ENCODE measurements at places on chromosomes 7 and 10. TPM values are rescaled to one million over a fixed set of nuclear protein-coding genes. Genes with fewer than 3 reads are reported as not detected.

DNA sequence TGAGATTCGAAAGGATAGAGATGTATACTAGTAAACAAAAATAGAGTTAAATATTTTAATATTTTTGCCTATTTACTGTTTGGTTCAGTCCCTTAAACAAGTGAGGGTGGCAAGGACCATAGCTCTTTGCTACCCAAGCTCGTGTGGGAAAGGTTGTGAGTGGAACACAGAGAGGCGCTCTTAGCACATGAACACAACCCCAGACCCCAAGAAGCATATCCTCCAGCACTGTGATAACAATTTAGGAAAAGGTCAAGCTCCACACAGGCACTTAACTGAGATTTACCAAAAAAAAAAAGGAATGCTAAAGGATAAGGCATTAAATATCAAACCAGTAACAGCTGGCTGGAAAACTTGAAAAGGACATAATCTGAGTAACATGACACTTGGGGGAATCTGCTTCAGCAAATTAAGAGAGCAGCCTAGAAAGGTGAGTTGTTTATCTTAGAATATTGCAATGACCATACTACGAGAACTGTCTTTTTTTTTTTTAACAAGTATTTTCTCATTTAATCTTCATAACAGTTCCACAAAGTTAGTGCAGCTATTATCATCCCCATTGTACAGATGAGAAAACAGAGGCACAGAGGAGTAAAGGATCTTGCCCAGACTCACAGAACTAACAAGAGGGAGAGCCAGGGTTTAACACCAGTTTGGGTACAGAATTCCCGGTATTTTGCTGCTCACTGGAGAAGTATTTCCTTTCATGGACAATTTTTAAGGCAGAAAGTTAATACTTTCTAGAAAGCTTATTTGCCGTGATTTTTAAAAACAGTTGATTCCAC, 303.5 kb upstream of the AOAH start:
- no peak for DNase-seq

DNA sequence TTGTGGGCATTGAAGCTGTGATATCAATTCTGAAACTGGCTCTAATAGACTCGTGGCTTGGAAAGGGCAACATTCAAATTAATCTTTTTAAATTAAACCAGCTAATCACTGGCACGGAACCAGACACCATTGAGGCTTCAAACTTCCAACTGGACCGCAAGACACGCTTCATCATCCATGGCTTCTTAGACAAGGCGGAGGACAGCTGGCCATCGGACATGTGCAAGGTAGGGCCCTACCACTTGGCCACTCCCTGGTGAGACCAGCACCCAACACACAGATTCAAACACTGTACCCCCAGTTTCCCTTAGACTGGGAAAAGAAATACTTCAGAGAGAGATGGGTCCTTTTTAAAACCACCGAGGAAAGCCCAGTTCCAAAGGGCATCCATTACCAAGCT, 5.1 kb downstream of the PNLIPRP2 start:
- DNase-seq = no peak

GRCh38 chr7:50926049-50926448, 143.4 kb upstream of the GRB10 start:
- no peak for DNase-seq

DNA sequence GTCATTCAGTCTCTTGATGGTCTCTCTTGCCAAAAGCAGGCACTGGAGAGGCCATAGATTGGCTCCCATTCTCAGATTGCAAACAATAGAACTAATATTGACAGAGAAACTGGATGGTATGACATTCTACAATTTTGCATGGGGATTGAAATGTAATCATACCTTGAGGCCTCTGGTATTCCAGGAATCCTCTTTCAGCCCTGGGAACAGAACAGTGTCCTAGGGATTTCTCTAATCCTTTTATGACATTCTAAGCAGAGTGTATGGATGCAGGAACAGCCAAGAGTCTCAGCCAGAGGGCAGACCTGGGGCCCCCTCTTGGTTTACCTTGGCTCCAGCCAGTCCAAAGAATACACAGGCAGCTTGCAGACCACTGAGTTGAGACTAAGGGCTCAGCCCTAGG, 206.4 kb downstream of the KCNMA1 start:
- no peak for DNase-seq

DNA sequence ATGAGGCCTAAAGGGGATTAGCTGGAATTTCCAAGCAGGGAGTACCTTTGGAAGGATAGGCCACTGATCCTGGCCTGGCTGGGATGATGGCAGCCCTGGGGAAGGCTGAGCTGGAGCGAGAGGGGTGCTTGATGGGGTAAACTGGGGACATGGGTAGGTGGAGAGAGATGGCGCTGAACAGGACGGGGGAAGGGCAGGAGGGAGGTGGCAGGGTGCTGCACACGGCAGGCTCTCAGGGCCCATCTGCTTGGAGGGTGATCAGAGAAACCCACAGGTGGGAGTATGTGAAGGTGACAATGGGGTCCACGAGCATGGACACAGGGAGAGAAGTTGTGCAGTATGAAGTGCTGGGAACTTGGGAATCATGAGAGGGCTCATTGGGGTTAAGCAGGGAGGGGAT, 10.3 kb downstream of the MAT1A start:
- no peak for DNase-seq

The CNTNAP2 gene
- polyA plus RNA-seq = 0.06 TPM

The MUC12 gene
- polyA plus RNA-seq = not detected

The SPACDR gene
- not detected for polyA plus RNA-seq

The CDH23 gene
- 1.1 TPM for polyA plus RNA-seq

The CASP2 gene
- polyA plus RNA-seq = 6.6 TPM

GRCh38 chr10:6233725-6234277, 31.1 kb downstream of the PFKFB3 start:
- DNase-seq = no peak

The TMEM270 gene
- not detected for polyA plus RNA-seq

The INA gene
- not detected for polyA plus RNA-seq

DNA sequence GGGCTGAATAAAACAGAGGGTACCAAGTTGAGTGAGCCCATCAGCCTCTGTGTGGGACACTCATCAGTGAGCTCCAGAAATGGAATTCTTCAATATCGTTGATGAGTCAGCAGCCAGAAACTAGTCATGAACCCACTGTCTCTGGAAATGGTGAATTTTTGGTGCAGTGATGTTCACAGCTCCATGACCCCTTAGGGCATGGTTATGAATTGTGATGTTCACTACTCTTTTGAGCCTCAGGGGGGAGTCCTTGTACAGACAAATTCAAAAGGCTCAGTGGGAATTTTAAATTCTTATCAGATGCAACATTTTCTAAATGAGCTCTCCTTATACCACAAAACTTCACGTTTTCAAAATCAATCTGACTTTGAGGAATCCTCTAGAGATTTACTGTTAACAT, 335.7 kb downstream of the PHTF2 start:
- DNase-seq = no peak

GRCh38 chr10:51999096-51999495, 299.7 kb upstream of the CSTF2T start:
- no peak for DNase-seq

The PPP1R17 gene
- polyA plus RNA-seq = not detected

The CDNF gene
- polyA plus RNA-seq = 2.3 TPM

GRCh38 chr7:94442639-94443038, 47.9 kb downstream of the COL1A2 start:
- DNase-seq = no peak

The GRM3 gene
- not detected for polyA plus RNA-seq

DNA sequence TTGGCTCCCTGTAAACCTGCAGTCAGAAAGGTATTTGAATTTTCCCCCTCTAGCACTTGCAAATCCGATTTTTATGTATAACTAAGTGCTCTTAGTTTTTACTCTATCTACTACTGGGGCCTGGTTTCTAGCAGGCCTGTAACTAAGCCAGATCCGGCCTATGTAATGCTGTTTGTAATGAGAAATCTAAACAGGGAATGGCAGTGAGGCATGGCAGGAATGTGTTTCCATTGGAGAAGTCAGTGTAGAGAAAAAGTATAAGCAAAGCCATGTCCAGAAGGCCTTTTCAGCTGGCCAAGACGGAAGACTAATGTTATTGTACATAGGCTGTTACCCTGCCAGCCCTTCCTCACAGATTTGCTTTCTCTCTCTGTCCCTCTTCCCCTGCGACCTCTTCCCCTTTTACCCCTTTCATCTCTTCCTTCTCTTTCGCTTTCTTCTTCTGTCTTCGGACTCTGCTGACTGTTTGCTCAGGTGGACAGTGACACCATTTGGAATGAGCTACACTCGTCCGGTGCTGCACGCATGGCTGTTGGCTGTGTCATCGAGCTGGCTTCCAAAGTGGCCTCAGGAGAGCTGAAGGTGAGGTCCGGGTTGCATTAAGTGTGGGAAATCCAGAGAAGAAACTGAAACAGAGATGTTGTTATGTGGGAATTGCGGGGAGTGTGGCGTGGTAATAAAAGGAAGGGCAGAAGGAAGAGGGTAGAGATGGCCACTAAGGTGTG, 297.5 kb downstream of the HDAC9 start:
- no peak for DNase-seq

DNA sequence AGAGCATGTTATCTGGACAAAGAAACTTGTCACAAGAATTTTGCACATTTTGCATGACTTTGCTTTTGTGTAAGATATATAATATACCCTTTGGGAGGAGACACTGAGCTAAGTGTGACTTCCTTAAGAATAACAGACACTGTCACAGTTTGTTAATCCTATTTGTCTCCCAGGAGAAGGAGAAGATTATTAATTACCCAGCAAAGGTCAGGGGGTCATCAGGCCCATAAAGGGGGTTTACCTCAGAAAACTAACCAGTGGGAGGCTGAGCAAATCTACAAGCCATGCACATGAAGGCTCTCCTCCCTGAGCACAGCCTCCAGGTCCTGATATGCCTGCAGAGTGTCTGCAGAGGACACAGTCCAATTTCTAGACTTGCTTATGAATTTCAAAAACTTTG, 10.1 kb upstream of the MET start:
- peak; percentile 77 for DNase-seq

DNA sequence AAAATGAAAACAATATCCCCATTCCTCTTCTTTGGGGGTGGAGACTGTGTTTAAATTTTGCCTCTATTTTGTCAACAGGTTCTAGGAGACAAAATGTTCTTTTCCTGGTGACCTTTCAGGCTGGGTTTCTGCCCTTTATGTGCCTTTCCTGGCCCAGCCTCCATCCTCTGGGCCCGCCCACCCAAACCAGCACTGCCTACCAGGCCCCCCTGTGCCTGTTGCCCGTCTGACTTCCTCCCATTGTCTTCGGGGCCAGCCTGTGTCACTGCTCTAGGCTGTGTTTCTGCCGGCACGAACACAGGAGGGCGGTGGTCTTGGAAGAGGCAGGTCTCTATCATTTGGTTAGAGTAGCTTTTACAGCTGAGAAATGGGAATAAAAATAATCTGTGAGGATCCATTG, 13.9 kb downstream of the TSPAN14 start:
- DNase-seq = no peak

The CALML3 gene
- polyA plus RNA-seq = 15.9 TPM

- no peak for DNase-seq
Observed at GRCh38 chr10:4488904-4489303, 337.1 kb upstream of the AKR1E2 start.

The NMT2 gene
- polyA plus RNA-seq = 11.7 TPM

GRCh38 chr10:88289342-88289741, 293.8 kb downstream of the RNLS start:
- no peak for DNase-seq

DNA sequence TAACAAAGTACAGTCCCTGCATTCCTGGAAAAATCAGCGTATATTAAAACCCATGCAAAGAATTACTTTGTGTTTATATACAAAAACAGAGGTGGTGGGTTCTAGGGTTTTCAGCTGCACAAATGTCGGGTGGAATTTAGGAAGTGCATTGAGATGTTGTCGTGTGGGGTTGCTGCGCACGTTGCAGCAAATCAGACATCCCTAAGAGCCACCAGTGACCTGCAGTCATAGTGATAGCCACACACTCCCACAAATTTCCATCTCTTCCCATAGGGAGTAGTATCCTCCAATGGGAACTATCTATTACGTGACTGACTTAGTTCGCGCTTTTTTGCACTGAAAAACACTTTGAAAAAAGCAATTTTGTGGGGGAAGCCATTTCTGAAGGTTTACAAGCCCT, 375.2 kb upstream of the GALNT17 start:
- no peak for DNase-seq

The TRIM8 gene
- 160 TPM for polyA plus RNA-seq

DNA sequence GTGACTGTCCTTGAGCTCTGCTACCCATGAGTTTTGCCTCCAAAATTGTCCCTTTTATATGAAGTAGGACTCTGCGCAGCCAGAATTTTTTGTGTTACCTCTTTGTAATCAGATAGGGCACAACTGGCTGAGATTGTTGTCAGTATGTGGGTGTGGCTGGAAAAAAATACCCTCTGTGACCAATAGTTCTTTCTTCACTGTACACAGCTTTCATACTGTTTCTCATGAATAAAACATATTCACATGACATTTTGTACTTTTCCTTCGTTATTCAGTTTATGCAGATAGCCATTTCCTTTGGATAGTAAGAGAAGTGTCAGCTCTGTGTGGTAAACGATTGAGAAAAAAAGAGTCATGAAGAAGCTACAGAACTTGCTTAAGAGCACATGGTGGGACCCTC, 49.6 kb upstream of the WNT8B start:
- DNase-seq = no peak

The CD36 gene
- 6.7 TPM for polyA plus RNA-seq

- no peak for DNase-seq
Observed at GRCh38 chr10:15329437-15329836, 41.7 kb downstream of the FAM171A1 start.

DNA sequence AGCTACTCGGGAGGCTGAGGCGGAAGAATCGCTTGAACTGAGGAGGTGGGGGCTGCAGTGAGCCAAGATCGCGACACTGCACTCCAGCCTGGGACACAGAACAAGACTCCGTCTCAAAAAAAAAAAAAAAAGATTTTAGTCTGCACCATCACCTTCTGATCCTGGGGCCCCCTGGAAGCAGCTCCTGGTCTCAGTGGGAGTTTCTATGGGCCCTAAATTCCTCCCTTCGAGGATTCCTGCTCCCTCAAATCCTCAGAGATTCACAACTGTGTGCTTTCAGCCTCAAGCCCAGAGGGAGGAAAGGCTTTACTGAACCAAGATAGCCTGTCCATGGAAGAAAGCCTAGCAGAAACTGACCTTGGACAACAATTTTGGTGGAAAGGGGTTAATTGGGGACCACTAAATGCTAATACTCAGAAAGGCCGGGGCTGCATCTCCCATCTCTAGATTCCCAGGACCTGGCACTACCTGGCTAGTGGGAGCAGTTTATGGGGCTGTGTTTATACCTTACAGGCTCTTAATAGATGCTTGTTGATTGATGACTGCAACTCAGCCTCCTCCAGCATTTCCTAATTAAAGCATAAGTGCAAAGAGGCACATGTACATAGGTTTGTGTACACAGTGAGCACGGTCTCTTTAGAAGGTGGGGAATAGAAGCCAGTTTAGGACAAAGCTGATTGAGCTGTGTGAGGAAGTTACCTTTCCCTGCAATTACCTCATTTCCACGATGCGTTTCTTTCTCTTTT, 9.2 kb upstream of the FGFR2 start:
- no peak for DNase-seq

DNA sequence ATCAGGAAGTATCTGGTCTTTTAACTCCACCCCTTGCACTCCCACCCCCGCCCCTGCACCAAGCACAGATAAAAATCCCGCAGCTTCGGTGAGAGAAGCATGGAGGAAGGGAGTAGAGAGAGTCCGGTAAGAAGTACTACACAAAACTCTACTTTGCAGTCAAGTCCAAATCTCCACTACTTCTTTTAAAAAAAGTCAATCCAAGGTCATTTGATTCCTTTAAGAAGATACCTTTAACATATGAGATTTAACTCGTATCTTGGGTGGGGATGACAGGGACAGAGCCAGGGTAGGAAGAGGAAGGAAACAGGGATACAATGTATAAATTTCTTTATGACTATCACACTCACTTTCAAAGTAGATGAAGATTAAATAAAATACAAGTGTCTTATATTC, 132.1 kb downstream of the NRBF2 start:
- DNase-seq = no peak

All from kidney (tissue), 22 donors.